H9 (cell line): ENCODE measurements at places on chromosomes 1 and 21. TPM values are rescaled to one million over a fixed set of nuclear protein-coding genes. Genes with fewer than 3 reads are reported as not detected.
A peak's percentile ranks its signal among the peaks of the same experiment; 100 is the strongest.

The CELA3A gene
- total RNA-seq: not detected in 2 replicates

DNA sequence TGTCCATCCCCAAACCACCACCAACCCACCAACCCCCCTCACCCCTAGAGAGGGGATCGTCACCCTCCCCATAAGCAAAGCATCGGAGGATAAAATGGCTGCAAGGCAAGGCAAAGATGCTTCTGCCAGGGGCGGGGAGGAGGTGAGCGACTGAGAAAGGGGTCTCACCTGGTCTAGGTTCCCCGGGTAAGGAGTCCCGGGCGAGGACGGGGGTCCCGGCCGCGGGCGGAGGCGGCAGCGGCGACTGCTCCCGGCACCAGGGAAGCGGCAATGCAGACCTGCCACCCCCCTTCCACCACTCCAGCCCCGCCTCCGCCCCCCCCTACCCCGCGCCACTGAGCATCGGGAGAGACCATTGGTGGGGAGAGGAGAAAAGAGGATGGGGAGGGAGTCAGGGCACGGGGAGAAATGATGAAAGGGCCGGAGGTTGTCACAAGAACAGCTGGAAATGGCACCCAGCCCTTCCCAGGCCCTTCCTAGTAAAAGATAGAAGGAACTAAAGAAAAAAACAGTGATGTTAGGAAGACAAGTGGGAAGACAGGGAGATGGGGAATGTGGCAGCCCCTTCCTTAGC, at the start of gene SV2A:
SV2A (minus strand) TSS at position 274 of the 574 bp plus-strand sequence. CDS start 4,004 bp downstream, outside the sequence.
- peak; percentile 86 for DNase-seq
- peaks cover 18% of the 10 kb centered on the region for H3K36me3 ChIP-seq
- H3K4me1 ChIP-seq: peaks cover 8% of the 10 kb centered on the region; the same call in 1 of the 2 replicates
- H3K27ac ChIP-seq: no peak within 1 kb of the TSS
- H3K27me3 ChIP-seq: no peaks in the 10 kb centered on the region

DNA sequence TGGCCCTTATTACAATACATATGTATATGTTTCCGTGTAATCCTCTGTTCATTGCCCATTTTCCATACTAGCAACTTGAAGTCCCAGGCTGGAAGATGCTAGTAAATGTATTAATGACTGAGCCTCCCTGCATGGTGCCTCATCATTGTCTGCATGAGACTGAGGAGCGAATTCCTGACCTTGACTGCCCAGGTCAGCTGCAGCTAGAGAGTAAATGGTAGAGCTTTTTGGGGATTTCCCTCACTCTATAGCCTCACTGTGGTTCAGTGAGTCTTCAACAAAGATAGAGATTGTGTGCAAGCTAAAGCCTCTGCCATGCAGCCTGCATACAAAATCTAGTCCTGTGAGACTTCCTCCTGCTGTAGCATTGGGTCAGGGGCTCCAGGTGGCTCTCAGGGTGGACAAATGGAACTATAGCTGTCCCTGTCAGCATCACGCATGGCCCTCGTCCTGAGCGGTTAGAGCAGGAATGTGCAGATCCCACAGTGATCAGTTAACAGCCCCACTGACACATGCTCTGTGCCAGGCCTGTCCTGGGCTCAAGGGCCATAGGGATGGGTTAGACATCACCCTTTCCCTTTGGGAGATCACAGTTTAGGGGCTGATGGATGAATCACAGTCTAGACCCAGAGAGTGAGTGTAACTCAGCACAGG, 741.7 kb downstream of the MATN1 start:
- no peak overlapping the region for H3K4me3 ChIP-seq
- no peak for DNase-seq
- peaks cover 10% of the 10 kb centered on the region; the same call in 1 of the 2 replicates for H3K4me1 ChIP-seq
- H3K36me3 ChIP-seq: peaks cover 6% of the 10 kb centered on the region
- H3K27ac ChIP-seq: no peak overlapping the region

DNA sequence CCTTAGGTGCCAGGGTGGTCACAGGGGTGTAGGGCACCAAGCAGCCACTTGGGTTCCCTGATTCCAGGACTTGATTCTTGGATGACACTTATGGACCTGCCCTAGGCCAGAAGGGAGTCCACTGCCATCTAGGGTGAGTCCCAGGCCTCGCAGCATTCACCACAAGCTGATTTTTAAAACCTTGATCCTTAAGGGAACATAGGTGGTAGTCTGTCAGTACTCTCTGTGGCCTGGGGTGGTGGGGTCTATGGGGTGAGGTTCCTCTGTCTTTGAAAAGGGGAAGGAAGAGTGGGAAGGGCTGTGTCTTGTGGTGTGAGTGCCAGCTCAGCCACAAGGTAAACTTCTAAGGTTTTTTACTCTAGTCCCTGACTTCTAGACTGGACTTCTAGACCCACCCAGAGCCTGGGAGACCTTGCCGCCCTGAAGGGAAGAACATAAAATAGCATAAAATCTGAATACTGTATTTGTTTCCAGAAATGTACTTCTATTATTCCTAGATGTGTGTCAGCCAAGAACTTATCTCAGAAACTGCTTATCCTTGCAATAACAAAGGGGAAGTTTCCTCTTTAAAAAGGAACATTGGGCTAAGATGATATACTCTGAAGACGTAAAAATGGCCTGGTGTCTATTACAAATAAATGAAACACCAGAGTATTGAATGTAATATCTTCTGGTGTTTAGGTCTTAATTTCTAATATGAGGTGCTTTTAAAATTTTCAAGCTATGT, 757.3 kb downstream of the LTN1 start:
- no peak overlapping the region for H3K27ac ChIP-seq
- peak; percentile 53 for DNase-seq
- H3K27me3 ChIP-seq: no peaks in the 10 kb centered on the region
- H3K4me1 ChIP-seq: no peaks in the 10 kb centered on the region

- peak overlapping the region; percentile 29; the same call in 2 of the 3 replicates for H3K4me3 ChIP-seq
- H3K27me3 ChIP-seq: no peaks in the 10 kb centered on the region
- peaks cover 15% of the 10 kb centered on the region for H3K36me3 ChIP-seq
- H3K27ac ChIP-seq: no peak overlapping the region
- no peak for DNase-seq
Measured at GRCh38 chr1:1537626-1538250, 2.7 kb downstream of the TMEM240 start.

DNA sequence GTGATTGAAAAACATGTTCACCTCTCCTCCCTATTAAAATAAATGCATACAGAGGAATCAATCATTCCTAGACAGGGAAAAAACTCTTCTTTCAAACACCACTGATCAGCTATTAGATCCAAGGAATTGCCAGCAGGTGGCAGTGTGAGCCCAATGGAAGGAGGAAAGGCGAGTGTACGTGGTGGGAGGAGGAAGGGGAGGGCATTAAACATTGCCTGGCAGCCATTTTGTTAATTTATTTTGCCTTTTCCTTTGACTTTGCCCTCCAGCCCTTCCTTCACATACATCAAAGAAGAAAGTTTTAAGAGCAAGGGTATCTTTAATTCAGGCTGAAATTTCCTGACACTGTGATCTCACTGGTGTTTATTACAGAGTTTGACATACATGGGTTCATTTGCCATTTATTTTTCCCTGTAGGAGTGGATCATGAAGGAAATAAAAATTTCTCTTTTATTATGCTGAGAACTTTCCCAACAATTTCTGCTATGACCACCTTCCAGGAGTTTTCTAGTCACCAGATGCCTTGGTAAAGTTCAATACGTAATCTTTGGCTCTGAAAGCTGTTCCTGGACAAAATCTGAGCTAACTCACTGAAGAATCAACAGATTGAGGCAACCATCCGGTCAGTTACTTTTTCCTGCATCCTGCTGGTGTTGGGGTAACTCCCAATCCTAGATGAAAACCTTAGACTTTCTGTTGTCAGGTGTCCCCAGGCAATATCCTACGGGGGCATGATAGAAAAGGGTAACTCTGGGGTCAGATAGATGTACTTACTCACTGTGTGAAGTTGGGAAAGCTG, 1.9 kb upstream of the GNAI3 start:
- peak overlapping the region; percentile 72 for H3K4me3 ChIP-seq
- peak; percentile 80 for DNase-seq
- no peaks in the 10 kb centered on the region for H3K27me3 ChIP-seq
- no peaks in the 10 kb centered on the region for H3K36me3 ChIP-seq
- H3K4me1 ChIP-seq: no peaks in the 10 kb centered on the region; the same call in 1 of the 2 replicates

DNA sequence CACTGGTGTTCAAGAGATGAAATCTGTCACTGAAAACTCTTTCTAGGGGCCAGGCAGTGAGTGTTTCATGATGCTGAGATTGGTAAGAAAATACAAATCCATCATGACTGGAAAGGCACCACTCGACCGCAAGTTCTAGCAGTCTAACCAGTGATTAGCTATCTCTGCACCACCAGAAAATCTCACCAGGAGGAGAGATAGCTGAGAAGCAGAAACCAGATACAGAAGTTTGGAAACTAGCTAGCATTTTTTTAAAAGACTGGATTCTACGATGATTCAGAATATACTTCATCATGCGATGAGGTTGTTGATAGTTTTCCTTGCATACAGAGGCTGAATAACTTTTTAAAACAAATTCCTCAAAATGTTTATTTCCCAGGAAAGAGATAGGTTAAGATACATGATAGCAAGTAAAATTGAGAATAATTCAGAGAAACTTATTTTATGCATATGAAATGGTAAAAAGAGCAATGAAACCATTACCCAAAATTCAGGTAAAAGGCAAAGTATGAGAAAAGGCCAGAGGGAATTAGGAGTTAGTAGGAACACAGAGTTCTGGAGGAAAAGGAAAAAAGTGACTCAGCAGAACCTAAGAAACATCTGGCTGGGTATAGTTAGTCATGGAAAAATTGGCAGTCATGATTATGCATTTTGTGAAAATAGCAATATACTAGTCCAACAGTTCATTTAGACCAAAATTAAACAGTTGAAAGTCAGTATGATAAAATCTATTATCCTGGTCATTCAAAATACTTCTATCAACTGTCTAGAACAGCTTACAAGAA, 3.3 kb upstream of the F3 start:
- H3K4me3 ChIP-seq: no peak overlapping the region
- H3K27ac ChIP-seq: no peak overlapping the region
- H3K27me3 ChIP-seq: no peaks in the 10 kb centered on the region; the same call in 1 of the 2 replicates
- no peaks in the 10 kb centered on the region; the same call in 2 of the 3 replicates for H3K36me3 ChIP-seq

- no peak overlapping the region for H3K27ac ChIP-seq
- H3K36me3 ChIP-seq: 0 out of 3 replicates have a peak, but pooled peaks cover 2% of the 10 kb centered on the region
- DNase-seq: no peak
- no peak overlapping the region for H3K4me3 ChIP-seq
Measured at GRCh38 chr1:90114521-90115141, 119.7 kb downstream of the ZNF326 start.

- H3K36me3 ChIP-seq: peaks cover 12% of the 10 kb centered on the region
- no peak overlapping the region for H3K4me3 ChIP-seq
- DNase-seq: no peak
- H3K4me1 ChIP-seq: no peaks in the 10 kb centered on the region
Measured at GRCh38 chr1:178020968-178021640, 51.2 kb upstream of the SEC16B start.

- H3K36me3 ChIP-seq: no peaks in the 10 kb centered on the region
- no peak for DNase-seq
- no peaks in the 10 kb centered on the region for H3K4me1 ChIP-seq
- no peak overlapping the region for H3K4me3 ChIP-seq
- no peak overlapping the region for H3K27ac ChIP-seq
Measured at GRCh38 chr1:221806984-221807383, 65.1 kb upstream of the DUSP10 start.

GRCh38 chr1:109838838-109839240, 71.8 kb upstream of the CSF1 start:
- H3K36me3 ChIP-seq: peaks cover 44% of the 10 kb centered on the region
- H3K27me3 ChIP-seq: no peaks in the 10 kb centered on the region
- no peak for DNase-seq

The BRINP3 gene
- total RNA-seq: not detected in 2 replicates

The SERINC2 gene
- total RNA-seq: 14.1 and 14.7 TPM in 2 replicates

DNA sequence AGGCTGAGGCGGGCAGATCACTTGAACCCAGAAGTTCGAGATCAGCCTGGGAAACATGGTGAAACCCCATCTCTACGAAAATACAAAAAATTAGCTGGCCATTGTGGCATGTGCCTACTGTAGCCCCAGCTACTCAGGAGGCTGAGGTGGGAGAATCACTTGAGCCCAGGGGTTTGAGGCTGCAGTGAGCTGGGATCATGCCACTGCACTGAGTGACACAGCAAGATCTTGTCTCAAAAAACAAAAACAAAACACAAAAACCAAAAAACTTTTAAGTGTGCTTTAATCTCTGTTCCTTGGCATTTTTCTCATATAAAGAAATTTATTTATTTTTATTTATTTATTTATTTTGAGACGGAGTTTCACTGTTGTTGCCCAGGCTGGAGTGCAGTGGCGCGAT, 208.2 kb downstream of the URB2 start:
- H3K27me3 ChIP-seq: no peaks in the 10 kb centered on the region
- H3K4me1 ChIP-seq: no peaks in the 10 kb centered on the region
- H3K36me3 ChIP-seq: no peaks in the 10 kb centered on the region
- no peak overlapping the region for H3K4me3 ChIP-seq
- DNase-seq: no peak
- no peak overlapping the region for H3K27ac ChIP-seq

GRCh38 chr1:151458802-151459330, 428 bp downstream of the POGZ start:
- no peaks in the 10 kb centered on the region for H3K27me3 ChIP-seq
- DNase-seq: peak; percentile 74
- H3K4me1 ChIP-seq: no peaks in the 10 kb centered on the region; the same call in 1 of the 2 replicates
- no peak overlapping the region for H3K27ac ChIP-seq
- peak overlapping the region; percentile 76 for H3K4me3 ChIP-seq

The AUNIP gene
- 22.0 and 22.2 TPM in 2 replicates for total RNA-seq

The FAM177B gene
- not detected in 2 replicates for total RNA-seq

DNA sequence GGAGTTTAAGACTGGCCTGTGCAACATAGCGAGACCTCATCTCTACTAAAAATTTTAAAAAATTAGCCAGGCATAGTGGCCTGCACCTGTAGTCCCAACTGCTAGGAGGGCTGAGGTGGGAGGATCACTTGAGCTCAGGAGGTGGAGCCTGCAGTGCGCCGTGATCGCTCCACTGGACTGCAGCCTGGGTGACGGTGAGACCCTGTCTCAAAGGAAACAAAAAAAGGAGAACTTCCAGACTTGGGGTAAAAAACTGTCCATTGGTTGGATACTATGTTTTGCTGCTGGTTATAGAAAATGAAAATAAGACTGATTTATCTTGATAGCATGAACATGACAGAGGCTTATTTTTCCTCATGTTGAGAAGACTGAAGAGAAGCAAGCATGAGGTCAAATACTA, 79.4 kb downstream of the WDR4 start:
- H3K4me1 ChIP-seq: no peaks in the 10 kb centered on the region; the same call in 1 of the 2 replicates
- no peak overlapping the region for H3K4me3 ChIP-seq
- H3K36me3 ChIP-seq: no peaks in the 10 kb centered on the region
- H3K27me3 ChIP-seq: no peaks in the 10 kb centered on the region
- DNase-seq: peak; percentile 20

DNA sequence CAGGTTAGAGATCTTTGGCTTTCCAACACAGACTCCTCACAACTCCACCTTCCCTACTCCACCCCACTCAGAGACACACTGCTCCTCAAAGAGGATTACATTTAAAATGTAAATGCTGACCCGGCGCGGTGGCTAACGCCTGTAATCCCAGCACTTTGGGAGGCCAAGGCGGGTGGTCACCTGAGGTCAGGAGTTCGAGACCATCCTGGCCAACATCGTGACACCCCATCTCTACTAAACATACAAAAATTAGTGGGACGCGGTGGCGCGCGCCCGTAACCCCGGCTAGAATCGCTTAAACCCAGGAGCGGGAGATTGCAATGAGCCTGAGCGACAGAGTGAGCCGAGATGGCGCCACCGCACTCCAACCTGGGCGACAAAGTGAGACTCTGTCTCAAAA, 1.8 kb upstream of the ANP32E start:
- H3K36me3 ChIP-seq: no peaks in the 10 kb centered on the region
- no peak overlapping the region for H3K27ac ChIP-seq
- no peaks in the 10 kb centered on the region; the same call in 1 of the 2 replicates for H3K4me1 ChIP-seq
- H3K27me3 ChIP-seq: no peaks in the 10 kb centered on the region
- DNase-seq: no peak
- H3K4me3 ChIP-seq: peak overlapping the region; percentile 57; the same call in 2 of the 3 replicates

The FCGR3B gene
- not detected in 2 replicates for total RNA-seq

The IL19 gene
- not detected in 2 replicates for total RNA-seq

The TGFB2 gene
- 0.13 TPM in 1 of 2 replicates, not detected in the other for total RNA-seq

- DNase-seq: no peak
- peak overlapping the region; percentile 12; the same call in 2 of the 3 replicates for H3K4me3 ChIP-seq
- H3K36me3 ChIP-seq: no peaks in the 10 kb centered on the region
- no peaks in the 10 kb centered on the region for H3K27me3 ChIP-seq
Measured at GRCh38 chr1:24735509-24736375, 9.5 kb upstream of the CLIC4 start.
